Activated naive CD4-positive, alpha-beta T cell treated with anti-CD3 and anti-CD28 coated beads, Interleukin-2, amount 50 U/mL, for 16 hours (primary cell): ENCODE measurements at places on chromosomes 6 and 20.

DNA sequence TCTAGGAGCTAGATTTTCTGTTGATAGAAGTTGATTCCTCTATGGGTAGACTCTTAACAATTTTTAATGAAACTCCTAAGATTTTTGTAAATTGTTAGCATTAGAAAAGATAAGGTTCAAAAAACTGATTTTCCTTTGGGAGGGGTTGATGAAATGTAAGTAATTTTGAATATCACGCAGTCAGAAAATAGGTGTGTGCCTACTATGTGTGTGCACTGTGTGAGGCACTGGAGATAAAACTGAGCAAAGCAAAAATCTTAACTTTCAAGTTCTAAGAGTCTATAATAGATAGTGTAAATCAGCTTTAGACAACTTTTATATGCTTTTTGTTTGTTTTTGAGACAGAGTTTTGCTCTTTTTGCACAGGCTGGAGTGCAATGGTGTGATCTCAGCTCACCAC lies 53.3 kb downstream of the FAM217A start:
- DNase-seq, result no peak

DNA sequence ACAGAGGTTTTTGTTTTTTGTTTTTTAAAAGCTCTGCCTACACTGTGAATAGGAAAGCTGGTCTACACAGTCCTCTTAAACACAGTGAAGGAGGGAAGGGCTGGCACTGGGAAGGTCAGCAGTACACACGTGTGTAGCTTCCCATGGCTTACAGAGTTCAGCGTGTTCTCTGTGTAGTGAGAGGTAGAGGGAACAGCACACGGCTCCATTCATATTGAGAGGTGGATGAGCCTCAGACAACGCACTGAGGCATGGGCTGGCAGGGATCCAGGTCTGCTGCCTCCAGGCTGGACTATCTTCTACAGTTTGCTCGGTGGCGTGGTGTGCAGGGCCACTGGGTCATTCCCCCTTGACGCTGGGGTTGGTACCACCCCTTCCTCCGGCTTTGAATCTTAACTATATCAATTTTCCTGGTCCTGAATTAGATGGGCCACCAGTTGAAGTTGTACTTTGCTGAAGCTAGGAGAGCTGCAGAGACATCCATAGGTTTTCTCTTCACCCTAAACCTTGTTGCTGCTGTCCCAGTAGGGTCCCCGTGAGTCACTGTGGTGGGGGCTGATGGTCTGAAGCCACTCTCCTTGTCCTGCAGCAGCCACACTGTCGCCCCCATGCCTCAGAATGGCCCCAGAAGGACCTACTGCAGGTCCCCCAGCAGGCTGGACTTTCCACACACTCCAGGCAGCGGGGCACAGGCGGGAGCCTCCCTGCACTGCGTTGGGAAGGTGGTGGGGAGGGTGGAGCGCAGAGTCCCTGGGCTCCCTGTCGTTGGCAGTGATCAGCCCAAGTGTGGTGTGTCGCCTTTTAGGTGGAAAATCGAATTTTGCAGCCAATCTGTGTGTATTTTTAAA lies 2.0 kb downstream of the ARFGAP1 start:
- DNase-seq, result no peak

GRCh38 chr20:54305421-54305820 lies 97.5 kb downstream of the PFDN4 start:
- DNase-seq, result no peak

- DNase-seq, result no peak
These were observed 46.6 kb upstream of the CCN6 start for GRCh38 chr6:112007254-112007653.

- DNase-seq, result no peak
These were observed 60.2 kb upstream of the NEDD9 start for GRCh38 chr6:11292594-11293236.

DNA sequence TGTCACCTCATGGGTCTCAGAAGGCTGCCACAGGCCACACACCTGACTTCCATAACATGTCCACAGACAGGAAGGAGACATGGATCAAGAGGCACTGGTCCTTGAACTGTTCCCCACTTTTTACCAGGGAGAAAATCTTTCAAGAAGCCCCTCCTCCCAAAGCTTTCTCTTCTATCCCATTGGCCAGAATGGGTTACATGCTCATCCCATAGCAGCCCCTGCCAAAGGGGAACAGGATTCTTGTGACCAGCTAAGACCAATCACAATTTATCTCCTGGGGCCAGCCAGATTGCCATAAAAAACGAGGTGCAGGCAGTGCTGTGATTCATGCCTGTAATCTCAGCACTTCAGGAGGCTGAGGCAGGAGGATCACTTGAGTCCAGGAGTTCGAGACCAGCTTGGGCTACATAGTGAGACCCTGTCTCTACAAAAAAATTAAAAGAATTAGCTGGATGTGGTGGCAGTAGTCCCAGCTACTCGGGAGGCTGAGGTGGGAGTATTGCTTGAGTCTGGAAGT lies 59.4 kb downstream of the TMEM242 start:
- DNase-seq, result no peak

DNA sequence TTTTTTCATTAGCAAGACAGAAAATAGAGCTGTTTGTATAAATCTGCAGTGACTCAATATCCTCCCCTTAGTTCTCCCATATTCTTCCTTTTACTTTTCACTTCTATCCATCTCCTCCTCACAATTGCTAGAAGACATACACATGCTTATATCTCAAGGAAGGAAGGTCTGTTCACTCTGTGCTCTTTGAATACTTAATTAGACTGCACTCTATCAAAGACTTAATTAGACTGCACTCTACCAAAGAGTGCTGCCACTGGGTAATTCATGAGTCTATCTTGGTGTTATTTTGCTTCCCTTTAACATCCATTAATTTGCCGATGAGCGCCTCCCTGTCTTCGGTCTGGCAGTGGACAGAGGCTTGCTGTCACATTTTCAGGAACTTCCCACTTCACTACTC lies 241.9 kb downstream of the ADGB start:
- no peak for DNase-seq

DNA sequence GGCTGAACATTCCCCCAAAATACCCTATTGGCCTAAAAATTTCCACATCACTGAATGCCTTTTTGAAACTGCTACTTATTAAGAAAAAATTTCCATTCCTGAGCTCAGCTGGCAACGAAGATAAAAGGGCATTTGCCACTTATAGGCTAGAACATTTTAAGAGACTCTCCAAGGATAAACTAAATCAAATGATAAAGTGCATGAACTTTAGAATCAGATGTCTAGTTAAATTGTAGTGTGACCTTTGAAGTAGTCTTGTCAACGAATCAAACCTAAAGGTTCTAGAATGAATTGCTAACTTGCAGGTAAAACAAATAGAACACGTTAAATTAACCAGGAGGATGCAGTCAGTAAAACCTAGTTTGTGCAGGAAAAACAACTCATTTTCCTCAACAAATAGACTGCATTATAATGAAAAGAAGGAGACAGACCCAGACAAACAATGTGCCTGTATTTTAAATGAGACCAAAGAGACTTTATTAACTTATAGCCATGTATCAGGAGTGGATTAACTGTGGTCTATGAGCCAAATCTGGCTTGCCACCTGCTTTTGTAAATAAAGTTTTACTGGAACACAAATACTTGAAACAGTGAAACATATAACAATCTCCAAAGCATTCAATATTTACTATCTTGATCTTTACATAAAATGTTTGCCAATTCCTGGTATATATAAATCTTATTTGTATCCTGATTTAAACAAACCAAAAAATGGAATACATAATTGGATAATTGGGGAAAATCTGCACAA lies 184.4 kb downstream of the MEI4 start:
- no peak for DNase-seq

DNA sequence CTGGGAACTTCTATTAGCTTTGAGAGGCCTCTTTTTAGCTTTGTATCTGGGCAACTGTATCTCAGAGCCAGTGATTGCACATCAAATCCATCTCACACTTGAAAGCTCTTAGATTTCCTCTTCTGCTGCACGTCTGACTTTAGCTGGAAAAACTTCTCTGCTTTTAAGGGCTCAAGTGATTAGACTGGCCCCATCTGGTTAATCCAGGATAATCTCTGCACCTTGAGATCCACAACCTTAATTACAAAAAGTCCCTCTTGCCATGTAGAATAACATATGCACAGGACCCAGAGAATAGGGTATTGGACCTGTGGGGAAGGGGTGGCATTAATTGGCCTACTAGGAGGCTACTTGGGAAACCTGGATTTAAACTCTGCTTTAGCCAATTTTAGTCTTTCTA lies 24.2 kb downstream of the KLHL31 start:
- no peak for DNase-seq

DNA sequence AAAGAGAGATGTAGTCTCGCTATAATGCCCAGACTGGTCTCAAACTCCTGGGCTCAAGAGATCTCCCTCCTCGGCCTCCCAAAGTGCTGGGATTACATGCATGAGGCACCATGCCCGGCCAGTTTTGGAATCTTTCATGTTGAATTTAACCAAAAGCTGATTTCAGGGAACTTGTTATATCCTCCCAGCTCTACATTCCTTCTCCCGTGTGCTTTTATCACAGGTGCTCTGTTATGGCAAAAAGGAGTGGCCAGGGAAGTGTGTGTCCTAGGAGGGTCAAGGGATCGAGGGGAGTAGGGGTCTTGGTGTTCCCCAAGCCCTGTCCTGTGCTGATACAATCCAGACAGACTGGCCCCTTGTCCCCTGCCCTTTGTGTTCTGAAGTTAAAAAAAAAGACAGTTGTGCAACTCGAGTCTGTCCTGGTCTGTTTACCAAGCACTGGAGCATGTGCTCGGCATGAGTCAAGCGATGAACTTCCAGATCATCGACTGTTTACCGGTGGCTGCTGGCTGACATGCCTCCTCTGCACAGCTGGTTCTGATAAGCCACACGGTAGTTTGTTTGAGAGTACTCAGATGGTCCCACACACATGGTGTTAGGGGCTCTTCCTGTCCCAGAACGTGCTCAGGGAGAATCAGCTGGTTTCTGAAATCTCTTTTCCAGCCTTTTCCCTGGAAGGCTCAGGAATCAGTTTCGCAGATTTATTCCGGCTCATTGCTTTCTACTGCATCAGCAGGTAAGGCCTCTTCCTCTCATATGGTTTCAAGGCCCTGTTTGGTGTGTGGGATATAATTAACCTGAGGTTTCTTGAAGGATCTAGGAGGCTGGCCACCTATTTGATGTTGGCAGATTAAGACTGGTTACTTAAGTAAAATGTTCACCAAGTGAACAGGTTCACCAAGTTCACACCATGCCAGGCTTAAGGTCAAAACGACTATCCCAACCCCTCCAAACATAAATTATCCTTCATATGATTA lies 52.6 kb upstream of the NAA20 start:
- DNase-seq, result no peak

DNA sequence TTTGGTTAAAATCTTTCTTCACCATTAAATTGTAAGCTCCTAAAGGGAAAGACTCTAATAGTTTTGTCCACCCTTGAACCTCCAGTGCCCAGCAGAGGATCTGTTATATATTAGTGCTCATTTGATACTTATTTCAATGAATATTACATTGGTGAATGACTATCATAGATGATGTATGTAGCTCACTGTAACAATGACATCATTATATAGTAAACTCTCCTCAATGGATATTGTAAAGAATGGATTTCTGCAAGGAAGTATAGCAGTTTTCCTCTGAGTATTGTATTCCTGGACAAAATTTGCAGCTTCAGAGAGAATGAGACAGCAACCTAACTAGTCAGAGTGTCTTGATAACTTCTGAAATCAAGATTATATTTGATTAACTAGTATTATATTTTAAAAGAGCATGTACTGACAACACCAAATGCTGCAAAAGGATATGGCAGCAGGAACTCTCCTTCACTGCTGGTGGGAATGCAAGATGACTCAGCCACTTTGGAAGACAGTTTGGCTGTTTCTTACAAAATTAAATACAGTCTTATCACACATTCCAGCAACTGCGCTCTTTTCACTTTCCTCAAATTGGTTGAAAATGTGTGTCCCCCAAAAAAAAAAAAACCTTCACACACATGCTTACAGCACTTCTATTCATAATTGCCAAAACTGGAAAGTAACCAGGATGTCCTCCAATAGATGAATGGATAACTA lies 189.8 kb upstream of the OPRM1 start:
- no peak for DNase-seq

DNA sequence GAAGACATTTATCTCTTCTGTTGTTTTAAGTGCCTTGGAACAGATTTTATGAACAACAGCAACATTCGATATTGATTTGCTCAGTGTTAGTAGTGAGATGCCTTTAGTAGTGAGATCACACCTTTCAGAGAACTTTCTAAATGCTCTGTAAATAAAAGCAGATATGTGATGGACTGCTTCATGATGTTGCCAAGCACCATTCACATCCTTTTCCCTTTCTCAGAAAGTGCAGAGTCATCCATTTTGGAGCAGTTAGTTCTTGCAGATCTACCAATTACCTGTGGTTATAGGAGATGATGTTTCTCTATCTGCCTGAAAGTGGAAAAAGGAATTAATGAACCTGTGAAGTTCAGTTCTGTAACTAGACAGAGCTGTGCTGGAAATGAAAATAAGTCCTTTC lies 27.0 kb downstream of the CBFA2T2 start:
- no peak for DNase-seq
